Cerebellar nuclear complex (tissue), 1 donor: ENCODE measurements at places on chromosomes 5 and 9.

- no peak for DNase-seq
Observed at GRCh38 chr9:36987409-36987808, 46.7 kb downstream of the PAX5 start.

- DNase-seq = no peak
Observed at GRCh38 chr9:75139201-75139600, 50.9 kb downstream of the OSTF1 start.

DNA sequence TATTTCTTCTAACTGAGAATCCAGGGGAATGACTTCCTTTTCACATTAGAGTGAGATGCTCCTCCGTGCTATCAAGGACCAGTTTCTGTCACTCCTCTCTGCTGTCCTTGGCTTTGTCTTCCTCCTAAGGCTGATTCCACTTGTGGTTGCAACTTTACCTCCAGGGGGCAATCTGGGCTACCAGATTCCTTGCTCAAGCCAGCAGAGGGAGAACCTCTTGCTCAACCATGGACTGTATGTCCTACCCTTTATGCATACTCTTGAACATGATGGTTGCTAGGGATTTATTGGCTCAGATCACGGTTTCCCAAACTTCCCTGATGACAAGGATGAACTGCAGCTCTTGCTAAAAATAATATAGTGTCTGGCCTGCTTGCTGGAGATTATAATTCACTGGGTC is 24.0 kb downstream of the NNT start:
- no peak for DNase-seq

GRCh38 chr9:126671381-126671831 is 57.7 kb downstream of the LMX1B start:
- no peak for DNase-seq

DNA sequence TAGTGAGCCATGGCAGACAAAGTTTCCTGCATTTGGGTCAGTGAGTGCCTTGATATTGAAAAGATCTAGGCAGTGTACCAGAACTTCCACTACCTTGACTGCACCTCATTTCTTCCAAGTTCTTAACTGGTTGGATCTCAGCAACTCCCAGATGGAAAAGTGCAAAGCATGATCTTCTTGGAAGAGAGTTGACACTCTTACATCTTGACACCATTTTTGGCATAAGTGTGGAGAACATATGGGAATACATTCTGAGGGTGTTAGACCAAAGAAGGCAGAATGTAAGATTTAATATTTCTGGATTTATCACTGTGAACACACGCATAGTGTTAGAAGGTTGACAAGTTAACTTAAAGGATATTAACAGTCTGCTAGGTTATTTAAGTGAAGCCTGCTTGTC is 555.1 kb upstream of the CTNND2 start:
- no peak for DNase-seq

- DNase-seq = no peak
Observed at GRCh38 chr9:16058131-16058549, 505.3 kb downstream of the CCDC171 start.
